ENCODE measurements at places on chromosomes 6 and 20. TPM values are rescaled to one million over a fixed set of nuclear protein-coding genes. Genes with fewer than 3 reads are reported as not detected.

The ARFGEF2 gene
- total RNA-seq = 20.7 TPM

The RPS18 gene
- 2,398 TPM for total RNA-seq

The SIRPD gene
- not detected for total RNA-seq

The TOMM34 gene
- 4.2 TPM for total RNA-seq

The FLRT3 gene
- 46.0 TPM for total RNA-seq

The CASP8AP2 gene
- total RNA-seq = 35.9 TPM

The PAK5 gene
- total RNA-seq = 36.1 TPM

The BANF2 gene
- total RNA-seq = not detected

The OOEP gene
- not detected for total RNA-seq

The MRPS26 gene
- 24.3 TPM for total RNA-seq

The PSORS1C2 gene
- total RNA-seq = not detected

The COL20A1 gene
- total RNA-seq = 7.4 TPM

The MTG2 gene
- 16.2 TPM for total RNA-seq

The TMEM244 gene
- total RNA-seq = 1.2 TPM

The SLC22A16 gene
- total RNA-seq = 0.49 TPM

The ENPP3 gene
- total RNA-seq = 0.25 TPM

The HLA-G gene
- not detected for total RNA-seq

The PTCHD4 gene
- 19.2 TPM for total RNA-seq

The C6orf132 gene
- under 0.01 TPM for total RNA-seq

The RIPPLY2 gene
- total RNA-seq = 8.1 TPM

The HTR1E gene
- not detected for total RNA-seq

The PRSS16 gene
- total RNA-seq = not detected

The CRISP3 gene
- not detected for total RNA-seq

The SALL4 gene
- total RNA-seq = 0.49 TPM

The C6orf118 gene
- total RNA-seq = 6.4 TPM

The STX11 gene
- total RNA-seq = 0.49 TPM

The PLN gene
- 0.74 TPM for total RNA-seq

The EEF1A2 gene
- total RNA-seq = 209 TPM

The KCNK15 gene
- not detected for total RNA-seq

The VGLL2 gene
- total RNA-seq = not detected

The SCGN gene
- total RNA-seq = 30.7 TPM

The C20orf141 gene
- not detected for total RNA-seq

The TRIM31 gene
- not detected for total RNA-seq

The NINL gene
- total RNA-seq = 15.5 TPM

The PCK1 gene
- under 0.01 TPM for total RNA-seq

The GTSF1L gene
- total RNA-seq = not detected

The GDAP1L1 gene
- 98.6 TPM for total RNA-seq

The PET117 gene
- total RNA-seq = 8.9 TPM

The CLPSL1 gene
- total RNA-seq = not detected

The MRAP2 gene
- 2.5 TPM for total RNA-seq

The PRR18 gene
- total RNA-seq = 0.25 TPM

The RGS17 gene
- 81.4 TPM for total RNA-seq

The SIRPA gene
- total RNA-seq = 9.3 TPM

The FOXQ1 gene
- 1.7 TPM for total RNA-seq

Data from temporal lobe (tissue), 4 donors.